Activated CD4-positive, alpha-beta memory T cell treated with anti-CD3 and anti-CD28 coated beads for 36 hours (primary cell): ENCODE measurements at places on chromosomes 4 and X. TPM values are rescaled to one million over a fixed set of nuclear protein-coding genes. Genes with fewer than 3 reads are reported as not detected.

DNA sequence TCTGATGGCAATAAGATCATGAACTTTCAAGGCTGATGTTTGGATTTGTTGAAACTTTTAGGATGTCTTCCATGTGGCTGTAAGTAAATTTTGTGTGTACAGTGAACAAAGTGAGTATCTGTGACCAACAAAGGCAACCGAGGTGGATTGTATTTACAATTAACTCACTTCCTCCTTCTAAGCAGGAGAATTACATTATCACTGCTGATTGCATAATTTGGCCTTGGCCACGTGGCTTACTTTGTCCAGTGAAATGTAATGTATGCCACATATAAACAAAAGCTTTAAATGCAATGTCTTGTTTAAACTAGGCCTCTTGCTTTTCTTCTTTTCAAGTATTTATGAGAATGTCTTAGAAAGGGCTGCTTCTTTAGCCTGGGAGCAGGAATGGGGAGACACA, 66.3 kb upstream of the MAD2L1 start:
- no peak overlapping the region for H3K4me3 ChIP-seq
- no peak overlapping the region for H3K27ac ChIP-seq
- peaks cover 1% of the 10 kb centered on the region for H3K27me3 ChIP-seq
- H3K4me1 ChIP-seq: no peaks in the 10 kb centered on the region
- DNase-seq: no peak

GRCh38 chrX:49054073-49054762, 4.6 kb upstream of the CCDC120 start:
- H3K4me3 ChIP-seq: peak overlapping the region; percentile 83
- no peak for DNase-seq
- H3K27ac ChIP-seq: peak overlapping the region; percentile 93

DNA sequence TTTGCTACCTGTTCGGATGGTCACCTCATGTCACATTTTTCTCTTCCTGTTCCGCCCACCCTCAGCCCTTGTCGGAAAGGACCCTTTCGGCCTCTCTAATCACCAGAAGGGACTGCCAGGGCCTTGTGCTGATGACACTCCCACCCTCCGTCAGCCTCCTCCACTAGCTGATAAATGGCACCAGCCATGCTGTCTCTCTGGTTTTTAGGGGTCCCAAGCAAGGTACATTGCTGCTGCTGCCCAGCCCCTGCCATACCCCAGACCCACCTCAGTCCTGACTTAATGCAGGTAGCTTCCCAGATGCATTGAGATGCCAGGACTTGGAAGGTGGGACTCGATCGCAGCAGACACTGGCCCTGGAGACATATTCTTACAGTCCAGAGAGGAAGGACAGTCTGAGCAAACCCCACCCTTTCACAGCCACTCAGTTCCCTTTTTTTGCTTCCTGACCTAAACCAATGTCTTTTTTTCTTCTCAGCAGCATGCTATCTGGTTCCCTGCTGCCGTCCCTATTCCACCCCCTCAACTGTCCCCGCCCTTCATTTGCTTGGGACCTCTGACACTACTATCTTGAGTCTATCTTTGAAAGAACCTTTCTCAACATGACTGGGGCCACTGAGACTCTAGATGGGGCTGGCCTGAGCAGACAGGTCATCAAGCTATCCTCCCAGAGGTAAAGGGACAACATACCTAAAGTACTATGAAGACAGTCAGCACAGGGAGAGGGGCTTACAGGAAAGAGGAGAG, at the start of gene BTK:
Gene BTK (minus strand): TSS at position 397 of the 747 bp plus-strand sequence. CDS start 10,907 bp downstream, outside the sequence.
- no peaks in the 10 kb centered on the region for H3K27me3 ChIP-seq
- H3K4me3 ChIP-seq: no peak within 1 kb of the TSS
- H3K4me1 ChIP-seq: no peaks in the 10 kb centered on the region
- no peak within 1 kb of the TSS for H3K27ac ChIP-seq

DNA sequence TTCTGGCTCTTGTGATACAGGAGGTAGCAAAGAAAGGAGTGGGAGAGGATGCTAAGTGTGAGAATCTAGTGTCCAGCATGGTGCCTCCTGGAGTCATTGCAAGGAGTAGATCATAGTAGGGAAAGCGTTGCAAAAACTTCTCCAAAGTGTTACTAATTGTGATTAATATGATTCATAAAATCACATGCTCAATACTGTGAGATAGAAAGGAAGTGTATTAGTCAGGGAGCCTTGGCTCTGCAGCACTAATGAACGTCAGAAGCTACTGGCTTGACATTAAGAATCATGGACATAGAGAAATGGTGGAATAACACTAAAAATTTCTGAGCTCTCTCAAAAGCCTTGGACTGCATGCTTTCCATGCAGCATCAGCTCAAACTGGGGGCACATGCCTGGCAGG, 299.1 kb downstream of the EVC2 start:
- no peaks in the 10 kb centered on the region for H3K27me3 ChIP-seq
- H3K4me3 ChIP-seq: no peak overlapping the region
- no peak overlapping the region for H3K27ac ChIP-seq

GRCh38 chrX:78619834-78620233, 39.3 kb downstream of the RTL3 start:
- DNase-seq: no peak
- H3K36me3 ChIP-seq: no peaks in the 10 kb centered on the region
- no peaks in the 10 kb centered on the region for H3K27me3 ChIP-seq

- DNase-seq: no peak
- H3K27ac ChIP-seq: no peak overlapping the region
- no peak overlapping the region for H3K4me3 ChIP-seq
- peaks cover 3% of the 10 kb centered on the region for H3K27me3 ChIP-seq
Observed at GRCh38 chrX:69428216-69428615, 75.9 kb upstream of the NALF2 start.

- H3K4me3 ChIP-seq: no peak overlapping the region
- no peaks in the 10 kb centered on the region for H3K27me3 ChIP-seq
- DNase-seq: no peak
- no peaks in the 10 kb centered on the region for H3K4me1 ChIP-seq
- H3K27ac ChIP-seq: no peak overlapping the region
- no peaks in the 10 kb centered on the region for H3K36me3 ChIP-seq
Observed at GRCh38 chrX:148537556-148538182, 37.3 kb downstream of the AFF2 start.

DNA sequence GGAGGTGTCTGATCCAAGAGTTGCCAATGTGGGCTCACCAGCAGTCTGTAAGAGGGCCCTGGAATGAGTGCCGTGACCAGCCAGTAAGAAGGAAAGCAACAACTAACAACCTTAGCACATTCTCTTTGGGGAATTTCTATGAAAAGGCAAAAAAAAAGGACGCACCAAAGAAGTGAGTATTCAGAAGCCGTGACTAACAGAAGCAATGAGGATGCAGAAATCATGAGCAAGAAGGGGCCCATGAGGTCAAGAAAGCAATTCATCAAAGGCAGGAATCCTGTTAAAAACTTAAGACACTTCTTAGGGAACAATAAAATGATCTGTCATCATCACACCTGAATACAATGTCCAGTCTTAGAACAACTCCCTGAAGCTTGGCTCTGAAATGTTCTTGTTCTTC, 260.5 kb downstream of the RAPGEF2 start:
- no peak overlapping the region for H3K4me3 ChIP-seq
- no peak overlapping the region for H3K27ac ChIP-seq
- peaks cover 9% of the 10 kb centered on the region for H3K27me3 ChIP-seq
- H3K4me1 ChIP-seq: no peaks in the 10 kb centered on the region
- H3K36me3 ChIP-seq: peaks cover 21% of the 10 kb centered on the region

GRCh38 chr4:139596034-139596683, 40.1 kb upstream of the SETD7 start:
- no peaks in the 10 kb centered on the region for H3K4me1 ChIP-seq
- H3K4me3 ChIP-seq: no peak overlapping the region
- no peak for DNase-seq
- H3K36me3 ChIP-seq: no peaks in the 10 kb centered on the region
- no peak overlapping the region for H3K27ac ChIP-seq
- peaks cover 5% of the 10 kb centered on the region for H3K27me3 ChIP-seq

DNA sequence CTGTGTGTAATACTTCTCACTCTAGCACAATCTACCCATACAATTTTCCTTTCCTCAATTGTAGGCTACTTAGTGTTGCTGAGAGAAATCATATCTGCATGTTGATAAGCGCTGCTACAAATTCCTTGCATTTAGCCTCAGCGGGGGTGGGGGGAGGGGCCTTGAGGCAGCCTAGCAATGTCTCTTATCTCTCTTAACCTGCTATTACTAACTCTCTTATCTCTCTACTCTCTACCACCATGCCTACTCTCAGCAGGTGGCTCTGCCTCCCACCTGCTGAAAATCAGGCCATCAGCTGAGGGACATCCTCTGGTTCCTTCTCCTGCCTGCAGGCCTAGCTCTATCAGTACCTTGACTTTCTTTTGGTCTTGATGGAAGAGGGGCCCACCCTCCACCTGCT, 98.9 kb downstream of the GPR82 start:
- DNase-seq: no peak
- H3K27ac ChIP-seq: no peak overlapping the region
- H3K36me3 ChIP-seq: peaks cover 8% of the 10 kb centered on the region
- H3K27me3 ChIP-seq: no peaks in the 10 kb centered on the region

GRCh38 chrX:66012094-66012534, 27.8 kb downstream of the VSIG4 start:
- H3K4me1 ChIP-seq: peaks cover 43% of the 10 kb centered on the region
- H3K27ac ChIP-seq: peak overlapping the region; percentile 71
- H3K4me3 ChIP-seq: no peak overlapping the region

GRCh38 chrX:1592470-1593142, 1.2 kb downstream of the AKAP17A start:
- H3K27me3 ChIP-seq: no peaks in the 10 kb centered on the region
- peak overlapping the region; percentile 92 for H3K4me3 ChIP-seq
- peak; percentile 44 for DNase-seq
- H3K27ac ChIP-seq: peak overlapping the region; percentile 89
- H3K36me3 ChIP-seq: peaks cover 40% of the 10 kb centered on the region
- peaks cover 34% of the 10 kb centered on the region for H3K4me1 ChIP-seq

DNA sequence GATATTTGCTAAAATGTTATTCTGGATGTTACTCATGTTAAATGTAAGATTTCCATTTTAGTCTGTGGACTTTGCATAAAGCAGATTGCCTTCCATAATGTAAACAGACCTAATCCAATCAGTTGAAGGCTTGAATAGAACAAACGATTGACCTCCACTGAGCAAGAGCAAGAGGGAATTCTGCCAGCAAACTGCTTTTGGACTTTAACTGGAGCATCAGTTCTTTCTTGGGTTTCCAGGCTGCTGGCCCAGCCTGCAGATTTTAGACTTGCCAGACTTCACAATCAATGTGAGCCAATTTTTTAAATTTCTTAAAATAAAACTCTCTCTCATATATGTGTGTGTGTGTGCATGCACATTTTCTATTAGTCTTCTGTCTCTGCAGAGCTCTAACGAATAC, 1248.8 kb downstream of the ADGRL3 start:
- no peaks in the 10 kb centered on the region for H3K4me1 ChIP-seq
- no peak overlapping the region for H3K27ac ChIP-seq
- no peaks in the 10 kb centered on the region for H3K27me3 ChIP-seq
- H3K36me3 ChIP-seq: no peaks in the 10 kb centered on the region
- H3K4me3 ChIP-seq: no peak overlapping the region

DNA sequence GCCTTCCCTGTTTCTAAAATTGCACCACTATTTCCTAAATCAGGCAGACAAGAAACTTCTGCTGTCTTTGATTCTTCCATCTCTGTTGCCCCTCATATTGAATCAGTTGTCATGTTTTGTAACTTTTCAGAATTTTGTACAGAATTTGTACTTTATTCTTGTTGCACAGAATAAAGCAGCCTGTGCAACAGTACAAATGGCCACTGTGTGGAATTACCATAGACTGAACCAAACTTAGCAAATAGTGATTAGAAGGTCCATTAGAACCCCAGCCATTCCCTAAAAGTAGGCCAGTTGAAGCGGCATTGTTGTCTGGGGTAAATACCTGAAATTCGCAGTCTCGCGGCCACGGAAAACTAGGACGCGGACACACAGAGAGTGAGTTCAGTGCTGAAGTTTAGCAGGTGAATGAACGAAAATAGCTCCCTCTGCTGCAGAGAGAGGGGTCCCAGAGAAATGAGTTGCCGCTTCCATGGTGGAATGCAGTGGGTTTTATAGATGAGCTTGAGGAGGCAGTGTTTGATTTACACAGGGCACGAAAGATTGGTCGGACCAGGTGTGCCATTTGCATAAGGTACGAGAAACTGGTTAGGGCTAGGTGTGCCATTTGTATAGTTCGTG, 71.8 kb downstream of the C4orf33 start:
- H3K27me3 ChIP-seq: peaks cover 9% of the 10 kb centered on the region
- H3K4me1 ChIP-seq: no peaks in the 10 kb centered on the region
- H3K4me3 ChIP-seq: no peak overlapping the region
- no peak for DNase-seq

- DNase-seq: no peak
- peaks cover 2% of the 10 kb centered on the region for H3K4me1 ChIP-seq
- no peaks in the 10 kb centered on the region for H3K27me3 ChIP-seq
- H3K36me3 ChIP-seq: peaks cover 29% of the 10 kb centered on the region
Observed at GRCh38 chrX:47178337-47178736, 15.3 kb upstream of the UBA1 start.

DNA sequence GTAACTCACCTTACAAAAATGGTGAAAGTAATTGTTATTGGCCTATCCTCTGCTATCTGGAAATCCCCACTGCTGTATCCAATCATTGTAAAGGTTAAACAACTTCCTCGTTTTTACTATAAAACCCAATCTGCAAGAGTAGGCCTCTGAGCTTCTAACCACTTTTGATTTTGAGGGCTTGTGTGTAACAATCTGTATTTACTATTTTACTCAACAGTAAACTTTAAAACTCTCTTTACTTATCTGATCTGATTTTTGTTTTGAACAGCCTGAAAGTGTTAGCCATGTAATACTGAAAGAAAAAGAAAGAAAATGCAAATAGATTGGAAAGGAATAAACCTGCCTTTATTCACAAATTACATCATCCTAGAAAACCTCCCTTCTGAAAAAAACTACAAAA, 63.1 kb downstream of the SLC10A7 start:
- peak overlapping the region; percentile 46 for H3K4me3 ChIP-seq
- DNase-seq: no peak
- H3K4me1 ChIP-seq: peaks cover 17% of the 10 kb centered on the region
- H3K36me3 ChIP-seq: peaks cover 5% of the 10 kb centered on the region

- peaks cover 2% of the 10 kb centered on the region for H3K27me3 ChIP-seq
- peak within 1 kb of the TSS; percentile 80 for H3K4me3 ChIP-seq
- H3K36me3 ChIP-seq: no peaks in the 10 kb centered on the region
- DNase-seq: peak; percentile 80
- H3K27ac ChIP-seq: no peak within 1 kb of the TSS
- peaks cover 8% of the 10 kb centered on the region for H3K4me1 ChIP-seq
Observed at GRCh38 chrX:100636321-100636991, at the start of gene TSPAN6. Gene TSPAN6 (minus strand): TSS chrX:100636806. CDS start chrX:100636694, 112 bp downstream.

- H3K4me3 ChIP-seq: no peak overlapping the region
- H3K27me3 ChIP-seq: no peaks in the 10 kb centered on the region
- no peaks in the 10 kb centered on the region for H3K4me1 ChIP-seq
- H3K36me3 ChIP-seq: no peaks in the 10 kb centered on the region
- no peak for DNase-seq
- H3K27ac ChIP-seq: no peak overlapping the region
Observed at GRCh38 chr4:104382961-104383360, 111.7 kb downstream of the CXXC4 start.

GRCh38 chr4:182640932-182641331, 276.3 kb downstream of the DCTD start:
- no peaks in the 10 kb centered on the region for H3K27me3 ChIP-seq
- no peak overlapping the region for H3K27ac ChIP-seq

Gene DGAT2L6
- total RNA-seq: not detected

Gene ZCCHC12
- total RNA-seq: 3.3 TPM

Gene HMX1
- not detected for total RNA-seq

Gene GATB
- total RNA-seq: 16.5 TPM

Gene SLC2A9
- 0.65 TPM for total RNA-seq

Gene KDR
- not detected for total RNA-seq

Gene TLR6
- 1.4 TPM for total RNA-seq

Gene PLCXD1
- total RNA-seq: 42.2 TPM
